ENCODE measurements at places on chromosomes 12 and 14.
A peak's percentile ranks its signal among the peaks of the same experiment; 100 is the strongest.

- DNase-seq, result no peak
Observed at GRCh38 chr14:103693515-103693914, 21.7 kb downstream of the XRCC3 start.

DNA sequence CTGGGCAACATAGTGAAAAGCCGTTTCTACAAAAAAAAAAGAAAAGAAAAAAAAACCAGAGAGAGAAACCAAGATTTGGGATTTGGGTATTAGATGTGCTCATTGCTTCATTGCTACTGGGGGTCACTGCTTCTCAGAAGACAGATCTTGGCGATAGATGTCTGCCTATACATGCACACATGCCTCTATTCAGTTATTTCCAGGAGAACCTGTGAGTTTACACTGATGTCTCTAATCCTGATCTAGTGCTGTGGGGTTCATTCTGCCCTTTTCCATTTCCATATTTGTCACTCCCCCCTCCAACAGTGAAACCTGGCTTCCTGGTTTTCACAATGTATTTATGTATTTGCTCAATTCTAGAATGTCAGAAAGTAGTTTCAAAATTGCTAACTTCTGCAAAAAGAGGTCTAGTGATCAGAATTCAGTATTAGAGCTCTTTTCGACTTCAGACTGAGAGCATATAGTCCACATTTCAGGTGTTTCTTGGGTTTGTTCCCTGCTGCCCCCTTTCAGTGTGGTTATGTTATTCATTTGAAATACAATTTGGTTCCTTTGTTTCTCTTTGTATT, 111.0 kb downstream of the SLC25A47 start:
- DNase-seq, result peak; percentile 23

DNA sequence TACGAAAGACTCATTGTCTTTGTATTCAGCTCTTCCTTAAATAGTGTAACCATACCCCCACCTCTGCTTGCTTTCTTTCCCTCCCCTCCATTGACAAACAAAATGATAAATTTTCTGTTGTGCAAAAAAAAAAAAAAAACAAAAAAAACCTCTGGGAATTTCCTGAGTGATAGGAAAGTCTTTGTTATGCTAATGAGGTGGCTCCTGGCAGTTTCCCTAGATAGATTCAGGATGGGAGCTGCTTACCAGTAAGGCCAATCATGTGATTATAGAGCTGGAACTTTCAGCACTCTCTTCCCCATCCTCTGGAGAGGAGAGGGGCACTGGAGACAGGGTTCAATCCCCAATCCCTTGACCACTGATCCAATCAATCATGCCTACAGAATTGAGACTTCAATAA, 120.5 kb downstream of the NUAK1 start:
- DNase-seq, result no peak

DNA sequence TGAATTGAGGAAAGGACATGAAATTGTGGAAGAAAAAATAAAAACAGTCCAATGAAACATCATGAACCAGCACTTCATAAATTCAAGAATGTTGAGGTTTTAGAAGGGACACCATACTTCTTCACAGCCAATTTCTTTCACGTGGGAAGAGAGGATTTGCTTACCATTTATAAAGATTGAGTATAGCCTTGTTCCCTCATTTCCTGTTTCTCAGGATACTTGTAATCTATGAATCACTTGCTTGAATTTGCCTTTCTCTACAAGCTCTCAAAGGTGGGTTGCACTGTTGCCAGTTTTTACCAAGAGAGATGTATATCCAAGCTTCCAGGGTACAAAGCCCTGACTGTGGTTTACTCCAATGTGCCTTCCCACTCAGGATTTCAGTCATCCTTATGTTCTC, 116.1 kb downstream of the DUSP6 start:
- no peak for DNase-seq

- DNase-seq, result no peak
Observed at GRCh38 chr12:67472539-67472938, 176.0 kb upstream of the DYRK2 start.

DNA sequence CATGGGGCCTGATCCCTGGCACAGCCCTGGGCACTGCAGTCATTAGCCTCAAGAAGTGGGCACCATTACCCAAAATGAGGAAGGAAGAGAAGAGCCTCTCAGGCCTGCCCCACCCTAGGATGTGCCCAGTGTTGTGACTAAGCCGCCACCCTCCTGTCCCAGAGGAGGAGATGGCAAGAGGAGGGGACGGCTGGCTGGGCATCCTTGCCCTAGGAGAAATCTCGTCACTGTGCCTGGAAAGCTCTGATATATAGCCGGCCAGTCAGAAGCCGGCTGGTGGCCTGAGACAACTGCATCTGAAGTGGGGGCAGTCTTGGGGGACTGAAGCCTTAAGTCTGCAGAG, 115.2 kb downstream of the LGMN start:
- DNase-seq, result no peak

DNA sequence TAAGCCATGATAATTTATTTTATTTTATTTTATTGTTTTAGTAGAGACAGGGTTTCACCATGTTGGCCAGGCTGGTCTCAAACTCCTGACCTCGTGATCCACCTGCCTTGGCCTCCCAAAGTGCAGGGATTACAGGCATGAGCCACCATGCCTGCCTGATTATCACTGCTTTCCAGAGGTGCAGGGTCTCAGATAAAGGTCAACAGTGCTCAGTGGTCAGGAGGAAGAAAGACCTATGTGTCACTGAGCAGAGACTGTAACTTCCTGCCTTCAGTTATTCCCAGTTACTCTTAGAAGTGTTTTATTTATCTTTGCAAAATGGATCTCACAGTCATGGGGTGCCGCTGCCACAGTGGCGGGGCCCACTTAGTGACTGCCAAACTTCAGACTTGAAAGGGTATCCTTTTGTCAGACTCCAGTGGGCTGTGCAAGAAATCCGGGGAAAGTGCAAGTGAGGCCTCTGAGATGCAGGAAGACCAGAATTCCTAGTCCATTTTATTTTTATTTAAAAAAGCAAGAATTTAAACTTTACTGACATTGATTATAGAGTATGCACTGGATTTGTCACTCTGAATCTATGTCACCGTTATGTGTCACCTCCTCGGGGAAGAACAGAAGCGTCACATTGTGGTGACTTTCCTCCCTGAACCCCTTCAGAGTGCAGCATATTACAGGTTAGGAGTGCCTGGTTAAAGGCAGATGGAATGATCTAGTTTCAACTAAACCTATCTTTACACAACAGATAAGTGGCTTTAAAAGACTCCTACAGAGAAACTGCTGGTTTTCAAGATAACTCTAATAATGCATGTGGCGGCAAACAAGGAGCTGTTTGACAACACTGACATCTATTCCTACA, 59.1 kb upstream of the BICD1 start:
- no peak for DNase-seq

DNA sequence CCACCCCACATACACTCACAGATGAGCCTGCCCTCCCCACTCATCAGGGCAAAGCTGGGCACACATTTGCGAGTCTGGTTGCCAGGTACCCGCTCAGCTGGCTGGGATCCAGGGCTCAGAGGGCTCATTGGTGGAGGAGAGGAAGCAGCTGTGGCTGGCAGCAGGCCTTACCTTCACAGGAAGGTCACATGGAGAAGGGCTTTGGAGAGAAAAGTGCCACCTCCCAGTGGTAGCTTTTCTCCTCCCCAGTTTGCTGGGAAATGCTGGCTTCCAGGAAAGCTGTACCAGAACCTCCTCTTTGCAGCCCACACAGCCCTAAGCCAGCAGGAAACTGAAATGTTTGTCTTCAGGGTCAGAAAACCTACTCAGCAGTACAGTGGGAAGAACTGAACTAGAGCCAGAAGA, 55.6 kb downstream of the LGMN start:
- DNase-seq, result no peak

- DNase-seq, result no peak
Observed at GRCh38 chr14:69045857-69046475, 66.9 kb upstream of the ACTN1 start.

DNA sequence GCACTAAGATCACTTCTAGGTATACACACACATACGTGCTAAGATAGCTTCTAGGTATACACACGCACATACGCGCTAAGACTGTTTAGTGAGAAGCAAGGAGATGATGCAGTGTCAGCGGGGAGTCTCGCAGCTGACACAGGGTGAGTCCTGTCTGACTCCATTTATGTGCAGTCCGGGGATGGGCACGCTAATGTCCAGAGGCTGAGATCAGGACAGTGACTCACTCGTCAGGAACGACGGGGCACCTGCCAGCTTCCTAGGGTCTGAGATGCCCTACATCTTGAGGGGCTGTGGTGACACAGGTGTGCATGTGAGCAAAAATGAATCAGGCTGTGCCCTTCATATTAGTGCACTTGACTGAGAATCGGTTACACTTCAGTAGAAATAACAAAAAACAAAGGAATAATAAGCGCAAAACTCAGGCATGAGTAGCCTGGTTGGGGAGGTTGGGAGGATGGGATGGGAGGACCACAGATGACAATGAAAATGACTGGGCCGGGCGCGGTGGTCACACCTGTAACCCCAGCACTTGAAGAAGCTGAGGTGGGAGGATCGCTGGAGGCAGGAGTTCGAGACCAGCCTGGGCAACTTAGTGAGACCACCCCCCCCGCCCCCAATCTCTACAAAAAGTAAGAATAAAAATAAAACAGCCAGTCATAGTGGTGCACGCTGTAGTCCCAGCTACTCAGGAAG, 29.1 kb upstream of the ULK1 start:
- DNase-seq, result no peak

GRCh38 chr12:110739488-110739887, 3.2 kb downstream of the PPP1CC start:
- no peak for DNase-seq

GRCh38 chr12:85244561-85244960, 35.5 kb upstream of the ALX1 start:
- DNase-seq, result no peak

GRCh38 chr12:21613931-21614330, 9.3 kb upstream of the GYS2 start:
- no peak for DNase-seq

GRCh38 chr12:100266585-100266834, 369 bp downstream of the DEPDC4 start:
- no peak for DNase-seq

DNA sequence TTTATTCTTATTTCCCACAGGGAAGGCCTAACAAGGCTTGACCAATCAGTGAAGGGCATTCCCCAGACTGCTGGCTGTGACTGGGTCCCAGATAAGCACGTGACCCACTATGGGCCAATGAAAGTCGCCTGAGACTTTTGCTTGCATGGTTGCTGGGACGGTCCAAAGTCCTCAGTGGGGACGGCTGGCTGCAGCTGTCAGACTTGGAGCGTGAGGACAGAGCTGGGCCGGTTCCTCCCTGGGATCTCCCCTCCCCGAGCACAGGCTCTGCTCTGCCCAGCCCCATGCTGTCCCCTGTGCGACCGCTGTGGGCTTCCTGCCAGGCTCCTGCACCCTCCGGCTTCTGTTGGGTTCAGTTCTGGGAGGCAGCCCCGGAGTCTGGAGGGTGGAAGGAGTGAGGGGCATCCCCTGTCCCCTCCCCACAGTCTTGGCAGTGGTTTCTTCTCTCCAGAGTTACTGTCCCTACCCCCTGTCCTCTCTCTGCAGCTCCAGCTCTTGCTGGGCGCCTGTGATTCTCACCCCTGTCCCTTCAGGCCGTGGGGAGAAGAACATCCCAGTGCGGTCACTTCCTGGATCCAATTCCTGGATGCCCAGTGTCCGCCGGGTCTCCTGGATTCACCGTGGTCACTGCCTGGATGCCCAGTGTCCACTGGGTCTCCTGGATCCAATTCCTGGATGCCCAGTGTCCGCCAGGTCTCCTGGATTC, 50.1 kb downstream of the GALNT9 start:
- no peak for DNase-seq

DNA sequence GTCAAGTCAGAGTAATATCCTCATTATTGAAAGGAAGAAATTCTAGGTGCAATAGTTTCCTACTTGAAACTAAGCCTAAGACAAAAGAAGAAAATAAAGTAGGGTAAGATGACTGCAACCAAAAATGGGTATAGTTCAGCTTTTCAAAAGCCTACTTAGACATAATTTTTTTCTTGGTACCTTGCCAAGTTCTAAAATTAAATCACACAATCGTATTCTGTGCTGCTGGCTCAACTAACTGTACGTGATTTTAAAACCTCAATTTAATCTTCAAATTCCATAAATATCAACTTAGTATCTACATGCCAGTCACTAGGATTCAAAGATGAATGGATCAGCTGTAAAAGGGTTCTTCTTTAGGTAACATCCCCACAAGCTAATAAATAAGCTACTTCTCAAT, 56.9 kb downstream of the SCAF11 start:
- no peak for DNase-seq

DNA sequence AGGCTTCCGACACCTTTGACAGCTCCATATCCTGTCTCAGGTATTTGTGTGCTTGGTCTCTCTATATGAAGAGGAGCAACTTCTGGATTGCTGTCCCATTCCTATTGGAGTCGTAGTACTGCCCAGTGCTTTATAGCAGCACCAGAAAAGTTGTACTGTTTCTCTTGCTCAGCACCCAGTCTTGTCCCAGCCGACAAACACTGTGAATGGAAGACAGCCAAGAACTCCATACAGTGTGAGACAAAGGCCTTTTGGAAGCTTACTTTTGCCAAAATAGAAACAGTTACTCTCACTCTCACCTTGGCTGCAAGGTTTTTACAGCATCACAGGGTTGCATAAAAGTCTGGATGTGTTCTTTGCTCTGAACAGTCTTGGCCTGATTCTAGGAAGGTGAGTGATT, 105.3 kb downstream of the TGFB3 start:
- DNase-seq, result no peak

DNA sequence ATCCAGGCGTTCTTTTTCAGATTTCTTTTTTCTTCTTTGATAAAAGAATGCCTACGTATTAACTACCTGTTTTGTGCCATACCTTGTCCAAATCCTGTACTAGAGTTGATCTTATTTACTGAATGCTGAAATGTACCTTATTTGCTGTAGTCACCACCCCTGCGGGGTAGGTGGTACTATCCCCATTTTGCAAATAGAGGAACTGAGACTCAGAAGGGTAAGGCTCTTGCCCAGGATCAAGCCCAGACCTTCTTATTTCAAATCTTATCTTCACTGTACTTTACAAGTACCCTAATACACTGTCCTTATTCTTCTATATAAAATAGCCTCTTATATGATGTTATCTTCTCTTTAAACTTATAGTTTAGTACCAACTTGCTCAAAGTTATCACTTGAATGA, 206.5 kb downstream of the SLC41A2 start:
- DNase-seq, result peak; percentile 38

DNA sequence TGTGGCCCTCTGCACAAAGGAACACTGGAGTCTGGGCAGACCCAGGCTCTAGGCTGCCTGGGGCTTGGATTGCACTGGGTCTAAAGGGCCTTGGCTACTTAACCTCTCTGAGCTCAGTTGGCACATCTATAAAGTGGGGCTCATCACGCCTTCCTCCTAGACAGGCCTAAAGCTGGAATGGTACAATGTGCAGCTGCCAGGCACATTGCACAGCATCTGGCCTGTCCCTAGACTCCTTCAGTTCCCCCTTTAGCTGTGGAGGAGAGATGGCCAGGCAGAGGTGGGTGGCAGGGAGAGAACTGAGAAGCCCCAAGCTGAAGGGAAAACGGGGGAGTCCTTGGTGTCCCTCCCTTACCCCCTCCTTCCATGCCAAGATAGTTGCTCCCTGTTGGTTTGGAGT, 10.8 kb downstream of the IRF2BPL start:
- no peak for DNase-seq

- DNase-seq, result peak; percentile 32
Observed at GRCh38 chr14:22282417-22282816, 306.6 kb downstream of the DAD1 start.
